ENCODE measurements at places on chromosomes 7 and 10.
A peak's percentile ranks its signal among the peaks of the same experiment; 100 is the strongest.

GRCh38 chr7:53603461-53603860, 568.0 kb downstream of the POM121L12 start:
- DNase-seq: no peak

- no peak for DNase-seq
Measured at GRCh38 chr10:121926671-121927317, 1.0 kb downstream of the ATE1 start.

GRCh38 chr7:131476740-131477139, 79.7 kb downstream of the PODXL start:
- no peak for DNase-seq

- no peak for DNase-seq
Measured at GRCh38 chr10:43365001-43365400, 6.4 kb upstream of the FXYD4 start.

DNA sequence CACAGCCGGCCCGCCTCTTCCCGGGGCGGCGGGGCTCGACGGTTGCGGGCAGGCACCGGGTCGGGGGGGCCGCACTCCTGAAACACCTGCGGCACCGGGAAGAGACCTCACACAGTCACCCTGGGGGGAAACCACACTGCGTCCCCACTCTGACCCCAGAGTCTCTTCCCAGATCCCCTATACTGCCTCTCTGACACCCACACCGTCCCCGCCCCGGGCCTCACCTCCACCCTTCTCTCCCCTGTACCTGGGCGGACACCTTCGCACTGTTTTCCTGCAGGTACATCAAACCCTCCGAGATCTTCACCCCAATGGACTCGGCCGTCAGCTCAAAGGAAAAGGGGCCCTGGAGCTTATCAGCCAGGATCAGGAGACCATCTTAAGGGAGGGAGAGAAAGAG, 3.4 kb upstream of the GAL3ST4 start:
- DNase-seq: no peak

DNA sequence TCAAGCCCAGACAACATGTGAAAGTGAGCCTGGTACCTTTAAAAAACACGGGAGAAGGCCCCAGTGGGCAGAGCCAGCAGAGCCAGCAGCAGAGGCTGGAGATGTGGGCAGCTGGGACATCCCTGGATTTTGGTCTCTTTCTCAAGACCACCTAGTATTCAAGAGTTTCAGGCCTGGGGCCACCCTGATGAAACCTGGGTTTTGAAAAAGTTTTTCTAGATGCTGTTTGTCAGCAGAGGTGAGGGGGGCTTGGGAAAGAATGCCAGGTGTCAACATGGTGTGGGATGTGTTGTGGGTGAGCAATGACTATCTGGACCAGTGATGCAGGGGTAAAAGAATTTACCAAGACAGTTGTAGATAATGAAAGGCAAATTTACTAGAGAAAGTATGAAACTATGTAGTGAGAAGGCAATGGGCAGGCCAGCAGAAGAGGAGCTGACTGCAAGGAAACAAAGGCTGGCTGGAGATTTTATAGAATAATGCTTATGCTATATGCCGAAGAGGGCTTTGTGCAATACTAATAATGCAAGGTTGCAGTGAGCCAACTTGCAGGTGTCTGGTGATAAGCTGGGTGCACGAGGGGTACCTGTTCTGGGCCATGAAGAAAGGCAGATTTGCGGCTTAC, 28.1 kb upstream of the PLEKHA1 start:
- no peak for DNase-seq

DNA sequence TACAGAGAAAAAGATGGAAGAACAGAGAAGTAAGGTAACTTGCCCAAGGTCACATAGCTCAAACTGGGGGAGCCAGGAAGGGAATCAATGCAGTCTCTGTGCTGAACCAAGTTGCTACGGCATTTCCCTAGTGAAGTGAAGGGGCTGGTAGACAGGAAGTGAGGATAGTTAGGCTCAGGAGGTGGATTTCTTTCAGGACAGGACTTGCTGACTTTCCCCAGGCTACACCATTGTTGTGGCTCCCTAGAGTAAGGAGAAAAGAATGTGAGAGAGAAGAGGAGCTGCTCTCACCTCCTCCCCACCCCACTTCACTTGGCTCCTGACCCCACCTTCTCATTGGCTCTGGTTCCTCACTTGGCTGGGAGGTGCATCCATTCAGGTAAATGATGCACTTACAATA, 316.9 kb downstream of the INHBA start:
- DNase-seq: no peak

GRCh38 chr7:143406002-143406357, 2.7 kb downstream of the EPHA1 start:
- DNase-seq: no peak

DNA sequence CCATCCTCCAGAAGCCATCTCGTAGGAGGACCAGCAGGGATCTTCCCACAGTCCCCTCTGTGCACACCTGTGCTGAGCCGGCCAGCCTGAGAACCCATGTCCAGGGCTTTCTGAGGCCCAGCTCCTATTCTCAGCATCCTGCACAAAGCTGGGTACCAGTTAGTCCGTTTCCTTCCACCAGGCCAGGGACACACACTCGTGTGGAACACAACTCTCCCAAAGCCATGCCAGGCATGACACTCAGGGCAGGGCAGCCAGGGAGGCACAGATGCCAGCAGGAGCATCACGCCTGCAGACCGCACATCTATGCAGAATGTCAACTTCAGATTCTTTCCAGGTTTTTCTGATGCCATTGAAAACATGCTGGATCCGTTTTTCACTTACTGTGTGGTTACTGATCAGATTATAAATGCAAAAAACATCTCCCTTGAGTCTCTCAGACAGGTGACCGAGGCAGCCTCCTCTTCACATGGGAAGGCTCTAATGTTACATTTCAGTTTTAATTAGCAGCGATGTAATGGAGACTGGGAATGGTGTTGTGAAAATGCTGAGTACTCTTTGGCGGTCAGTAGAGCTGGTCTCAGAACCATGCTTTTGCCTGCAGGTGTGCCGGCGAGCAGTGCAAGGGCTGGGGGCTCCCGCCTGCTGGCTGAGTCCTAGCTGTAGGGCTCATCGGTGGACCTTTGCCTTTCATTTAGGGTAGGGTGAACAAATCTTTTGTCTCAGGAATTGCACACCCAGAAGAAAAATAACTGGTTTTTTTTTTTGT, 3.3 kb upstream of the SUN1 start:
- no peak for DNase-seq

DNA sequence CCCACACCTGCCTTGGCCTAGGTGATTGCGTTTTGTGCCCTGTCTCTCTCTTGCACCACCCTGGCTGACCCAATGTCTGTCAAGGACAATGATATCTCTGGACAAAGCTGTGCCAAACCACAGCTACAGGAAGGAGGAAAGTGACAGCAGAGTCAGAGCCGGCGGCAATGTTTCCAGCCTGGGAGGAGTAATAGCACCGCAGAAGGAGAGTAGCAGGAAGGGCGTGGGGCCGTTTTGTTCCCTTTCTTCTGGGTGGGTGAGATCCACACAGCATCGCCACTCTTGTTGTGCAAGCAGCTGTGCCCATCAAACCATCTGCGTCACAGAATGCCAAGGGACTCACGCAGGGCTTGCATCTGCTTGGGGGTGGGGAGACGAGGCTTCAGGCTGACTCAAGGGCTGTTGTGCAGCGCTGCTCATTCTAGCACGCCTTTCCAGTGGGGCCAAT, 341.6 kb upstream of the AUTS2 start:
- DNase-seq: no peak

- no peak for DNase-seq
Measured at GRCh38 chr10:102397222-102398171, 2.0 kb downstream of the NFKB2 start.

DNA sequence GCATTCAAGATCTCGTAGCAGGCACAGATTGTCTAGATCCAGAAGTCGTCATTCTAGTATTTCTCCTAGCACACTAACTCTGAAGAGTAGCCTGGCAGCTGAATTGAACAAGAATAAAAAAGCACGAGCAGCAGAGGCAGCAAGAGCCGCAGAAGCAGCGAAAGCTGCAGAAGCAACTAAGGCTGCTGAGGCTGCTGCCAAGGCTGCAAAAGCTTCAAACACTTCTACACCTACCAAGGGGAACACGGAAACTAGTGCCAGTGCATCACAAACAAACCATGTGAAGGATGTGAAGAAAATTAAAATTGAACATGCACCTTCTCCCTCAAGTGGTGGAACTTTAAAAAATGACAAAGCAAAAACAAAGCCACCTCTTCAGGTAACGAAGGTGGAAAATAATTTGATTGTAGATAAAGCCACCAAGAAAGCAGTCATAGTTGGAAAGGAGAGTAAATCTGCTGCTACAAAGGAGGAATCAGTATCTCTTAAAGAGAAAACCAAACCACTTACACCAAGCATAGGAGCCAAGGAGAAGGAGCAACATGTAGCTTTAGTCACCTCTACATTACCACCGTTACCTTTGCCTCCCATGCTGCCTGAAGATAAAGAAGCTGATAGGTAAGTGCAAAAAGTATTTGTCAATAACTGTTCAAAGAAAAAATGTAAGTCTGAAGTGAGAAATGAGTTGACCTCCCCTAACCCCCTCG, 37.7 kb downstream of the CDK13 start:
- DNase-seq: peak; percentile 6

DNA sequence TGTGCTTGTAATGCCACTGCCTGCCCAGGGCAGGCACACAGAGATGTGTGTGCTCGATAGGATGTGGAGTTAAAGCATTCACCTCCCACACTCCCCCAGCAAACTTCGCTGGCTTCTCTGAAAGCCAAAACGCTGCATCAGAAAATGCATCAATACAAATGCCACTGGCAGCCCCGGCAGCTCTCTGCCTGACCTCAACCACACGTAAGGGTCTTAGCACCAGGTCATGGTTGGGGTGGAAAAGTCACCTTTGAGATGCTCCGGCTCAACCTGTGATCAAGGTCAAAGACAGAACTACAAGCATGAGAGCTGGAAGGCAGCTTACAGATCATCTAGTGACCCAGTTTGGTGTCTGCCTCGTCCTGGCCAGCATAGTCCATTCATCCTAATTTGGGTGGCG, 114.4 kb upstream of the NANOS1 start:
- no peak for DNase-seq

DNA sequence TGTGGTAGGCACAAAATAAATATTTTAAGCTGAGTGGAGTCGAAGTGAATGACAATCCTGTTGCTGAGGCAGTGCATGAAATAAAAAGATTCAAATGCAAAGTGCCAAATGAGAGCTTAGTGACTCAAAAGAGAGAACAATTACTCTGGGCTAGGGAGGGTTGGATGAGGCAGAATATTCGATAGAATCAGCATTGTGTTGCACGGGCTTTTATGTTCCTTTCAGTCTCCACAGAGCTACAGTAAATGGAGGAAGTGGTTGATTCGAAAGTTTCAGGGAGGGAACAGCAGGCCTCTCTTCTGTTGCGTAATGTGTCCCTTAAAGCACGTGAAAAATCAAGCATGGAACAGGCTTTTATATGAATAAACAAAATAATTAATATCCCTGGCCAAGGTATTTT, 599.3 kb upstream of the CELF2 start:
- DNase-seq: peak; percentile 2

DNA sequence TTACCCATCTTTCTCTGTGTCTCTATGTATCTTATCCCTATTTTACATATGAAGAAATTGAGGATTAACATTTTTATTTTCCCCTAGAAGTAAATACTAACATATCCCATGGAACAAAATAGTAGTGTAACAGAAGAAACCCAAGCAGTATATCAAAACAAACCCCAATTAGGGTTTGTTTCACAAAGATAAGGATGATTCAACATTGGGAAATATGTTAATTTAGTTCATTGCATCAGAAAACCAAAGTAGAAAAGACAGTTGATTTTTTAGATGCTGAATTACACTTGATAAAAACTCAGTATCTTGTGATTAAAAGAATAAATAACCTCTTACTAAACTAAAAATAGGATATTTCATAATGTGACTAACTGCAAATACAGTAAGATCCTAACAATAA, 87.8 kb downstream of the GLCCI1 start:
- DNase-seq: no peak

- DNase-seq: peak; percentile 25
Measured at GRCh38 chr10:60114765-60115586, 208.6 kb upstream of the CCDC6 start.

GRCh38 chr10:77070346-77070745, 567.3 kb downstream of the KCNMA1 start:
- no peak for DNase-seq

DNA sequence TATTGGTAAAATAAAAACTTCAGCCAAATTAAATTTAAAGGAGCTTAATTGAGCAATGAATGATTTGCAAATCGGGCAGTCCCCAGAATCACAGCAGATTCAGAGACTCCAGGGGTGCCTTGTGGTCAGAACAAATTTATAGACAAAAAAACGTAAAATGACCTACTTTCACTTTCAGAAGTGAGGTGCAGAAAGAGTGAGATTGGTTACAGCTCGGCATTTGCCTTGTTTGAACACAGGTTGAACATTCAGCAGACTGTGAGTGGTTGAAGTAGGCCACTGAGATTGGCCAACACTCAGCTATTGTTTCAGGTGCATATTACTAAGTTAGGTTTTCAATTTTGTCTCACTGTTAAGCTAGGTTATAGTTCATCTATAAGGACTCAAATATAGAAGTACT, 153.4 kb downstream of the BICC1 start:
- peak; percentile 10 for DNase-seq

GRCh38 chr10:86169066-86169465, 197.5 kb downstream of the GRID1 start:
- no peak for DNase-seq

- no peak for DNase-seq
Measured at GRCh38 chr7:46369933-46370654, 449.0 kb upstream of the IGFBP3 start.

GRCh38 chr10:77116904-77117303, 520.7 kb downstream of the KCNMA1 start:
- DNase-seq: no peak

DNA sequence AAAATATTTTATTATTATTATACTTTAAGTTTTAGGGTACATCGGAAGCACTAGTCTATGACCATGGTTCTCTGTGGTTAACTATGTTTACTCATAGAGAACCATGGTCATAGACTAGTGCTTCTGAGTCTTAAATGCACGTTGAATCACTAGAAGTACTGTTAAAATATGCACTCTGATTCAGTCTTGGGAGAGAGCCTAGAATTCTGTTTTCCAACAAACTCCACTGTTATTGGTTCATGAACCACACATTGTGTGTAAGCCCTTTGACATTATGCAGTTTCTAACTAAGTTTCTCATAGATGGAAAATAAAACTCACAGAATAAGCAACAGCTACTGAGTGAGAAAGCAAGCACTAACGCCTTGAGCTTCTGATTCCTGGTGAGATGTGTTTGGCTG, 1120.6 kb downstream of the SORCS1 start:
- no peak for DNase-seq

DNA sequence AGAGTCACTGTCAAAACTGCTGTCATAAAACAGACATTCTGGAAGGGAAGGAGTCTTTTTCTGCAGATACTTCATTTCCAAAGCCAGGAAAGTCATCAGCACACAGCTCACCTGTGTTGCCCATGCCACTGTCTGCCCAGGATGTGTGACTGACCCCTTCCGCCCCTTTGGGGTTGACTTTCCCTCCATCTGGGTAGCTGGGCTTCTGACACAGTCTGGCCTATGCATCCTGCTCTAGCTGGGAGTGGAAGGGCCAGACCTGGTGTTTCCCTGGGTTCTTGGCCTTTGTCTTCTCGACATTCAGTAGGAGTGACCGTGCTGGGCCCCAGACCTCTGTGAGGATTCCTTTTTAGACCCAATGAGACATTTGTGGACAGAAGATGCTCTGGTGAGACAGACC, 378.9 kb upstream of the NUPR2 start:
- no peak for DNase-seq

All from CD4-positive, alpha-beta T cell treated with Interleukin-15 for 4 hours (primary cell).